ENCODE measurements at places on chromosomes 12 and 14.

DNA sequence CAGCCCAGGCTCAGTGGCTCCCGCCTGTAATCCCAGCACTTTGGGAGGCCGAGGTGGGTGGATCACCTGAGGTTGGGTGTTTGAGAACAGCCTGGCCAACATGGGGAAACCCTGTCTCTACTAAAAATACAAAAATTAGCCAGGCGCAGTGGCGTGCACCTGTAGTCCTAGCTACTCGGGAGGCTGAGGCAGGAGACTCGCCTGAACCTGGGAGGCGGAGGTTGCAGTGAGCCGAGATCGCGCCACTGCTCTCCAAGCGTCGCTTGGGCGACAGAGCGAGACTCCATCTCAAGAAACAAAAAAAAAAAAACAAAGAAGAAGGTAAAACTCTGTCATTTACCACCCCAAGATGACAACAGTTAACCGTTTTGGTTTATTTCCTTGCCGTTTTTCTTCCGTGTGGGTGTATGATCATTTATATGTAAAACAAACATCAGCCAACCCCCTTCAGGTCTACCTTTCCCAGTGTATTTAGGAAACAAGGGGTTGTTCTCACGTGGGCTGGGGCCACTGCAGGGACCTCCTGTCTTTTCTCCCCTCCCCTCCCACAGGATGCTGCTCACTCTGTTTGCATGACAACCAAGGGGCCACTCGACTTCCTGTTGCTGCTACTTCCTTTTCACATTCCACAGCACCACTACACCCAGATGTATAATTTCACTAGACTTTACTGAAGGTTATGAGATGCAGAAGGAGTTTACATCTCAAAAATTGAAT lies 13.6 kb downstream of the TTC9 start:
- DNase-seq: peak; percentile 88

GRCh38 chr14:88804035-88804434 lies 11.3 kb upstream of the EML5 start:
- no peak for DNase-seq

- no peak for DNase-seq
Observed at GRCh38 chr14:54834081-54834480, 68.5 kb downstream of the GCH1 start.

DNA sequence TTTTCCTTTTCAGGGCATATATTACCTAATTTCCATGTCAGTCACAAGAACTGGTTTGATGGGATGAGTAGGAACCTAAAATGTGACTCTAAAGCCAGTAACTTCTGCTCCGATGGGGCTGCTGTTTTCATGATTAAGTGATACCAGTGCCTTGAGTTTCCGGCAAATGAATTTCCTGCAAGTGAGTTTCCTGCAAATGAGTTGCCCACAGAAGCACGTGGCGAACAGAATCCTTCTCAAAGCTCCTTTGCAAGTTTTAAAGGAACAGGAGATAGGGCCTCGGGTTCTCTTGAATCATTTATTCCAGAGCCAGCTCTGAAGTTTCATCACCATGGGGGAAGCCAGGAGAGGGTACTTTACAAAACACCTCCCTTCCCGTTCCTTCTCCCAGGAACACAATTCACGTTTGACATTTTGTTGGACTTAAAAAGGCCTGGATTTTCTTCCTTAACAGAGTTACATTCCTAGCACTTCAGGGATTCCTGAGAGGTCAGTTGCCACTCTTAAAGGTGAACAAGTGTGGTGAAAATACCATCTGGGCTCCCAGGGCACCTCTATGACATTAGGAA lies 2.2 kb upstream of the PPTC7 start:
- no peak for DNase-seq

DNA sequence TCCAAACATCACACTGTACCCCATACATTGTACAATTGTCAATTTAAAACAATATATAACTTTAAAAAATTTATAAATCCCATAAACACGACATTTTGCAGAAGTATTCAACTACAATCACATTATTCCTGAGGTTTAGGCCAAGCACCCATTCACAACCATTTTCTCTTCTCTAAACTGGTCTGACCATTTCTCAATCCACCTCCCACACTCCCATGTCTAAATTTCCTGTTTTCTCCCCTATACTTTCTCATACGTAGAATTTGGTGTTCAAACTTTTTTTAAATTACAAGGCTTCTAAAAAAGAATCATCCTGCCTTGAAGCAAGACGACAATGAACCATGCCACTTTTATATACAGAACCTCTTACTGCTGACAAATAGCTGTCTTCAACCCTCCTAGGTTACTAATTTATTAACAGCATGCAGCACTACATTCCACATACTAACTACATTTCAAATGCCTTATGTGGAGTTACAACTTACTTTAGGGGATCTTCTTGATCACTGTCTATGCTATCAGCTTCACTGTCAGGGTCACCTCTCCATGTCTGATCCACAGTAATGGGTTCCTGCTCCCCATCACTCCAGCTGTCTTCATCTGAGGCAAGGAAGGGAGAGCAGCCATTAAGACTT lies 3.4 kb downstream of the KANSL2 start:
- DNase-seq: no peak

- no peak for DNase-seq
Observed at GRCh38 chr12:91171476-91171875, 11.1 kb downstream of the DCN start.

DNA sequence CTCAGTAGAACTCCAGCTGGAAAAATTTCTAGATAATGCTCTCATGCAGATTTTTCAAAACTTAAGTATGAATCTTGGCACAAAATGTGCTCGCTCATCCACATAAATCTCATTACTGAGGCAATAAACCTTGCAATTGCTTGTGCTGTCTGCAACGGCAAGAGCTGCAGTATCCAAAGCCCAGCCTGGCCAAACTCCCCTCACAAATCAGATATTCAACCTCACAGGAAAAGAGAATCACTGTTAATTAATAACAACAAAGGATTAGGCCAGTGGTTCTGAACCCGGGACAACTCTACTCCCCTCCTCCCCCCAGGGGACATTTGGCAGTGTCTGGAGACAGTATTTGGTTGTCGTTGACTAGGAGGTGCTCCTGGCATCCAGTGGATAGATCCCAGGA lies 19.2 kb upstream of the CORO1C start:
- no peak for DNase-seq

- DNase-seq: no peak
Observed at GRCh38 chr12:54054742-54055194, 1.1 kb downstream of the HOXC4 start.

- no peak for DNase-seq
Observed at GRCh38 chr12:65496617-65497016, 218.1 kb downstream of the MSRB3 start.

- no peak for DNase-seq
Observed at GRCh38 chr14:99436247-99437180, 44.1 kb downstream of the SETD3 start.

DNA sequence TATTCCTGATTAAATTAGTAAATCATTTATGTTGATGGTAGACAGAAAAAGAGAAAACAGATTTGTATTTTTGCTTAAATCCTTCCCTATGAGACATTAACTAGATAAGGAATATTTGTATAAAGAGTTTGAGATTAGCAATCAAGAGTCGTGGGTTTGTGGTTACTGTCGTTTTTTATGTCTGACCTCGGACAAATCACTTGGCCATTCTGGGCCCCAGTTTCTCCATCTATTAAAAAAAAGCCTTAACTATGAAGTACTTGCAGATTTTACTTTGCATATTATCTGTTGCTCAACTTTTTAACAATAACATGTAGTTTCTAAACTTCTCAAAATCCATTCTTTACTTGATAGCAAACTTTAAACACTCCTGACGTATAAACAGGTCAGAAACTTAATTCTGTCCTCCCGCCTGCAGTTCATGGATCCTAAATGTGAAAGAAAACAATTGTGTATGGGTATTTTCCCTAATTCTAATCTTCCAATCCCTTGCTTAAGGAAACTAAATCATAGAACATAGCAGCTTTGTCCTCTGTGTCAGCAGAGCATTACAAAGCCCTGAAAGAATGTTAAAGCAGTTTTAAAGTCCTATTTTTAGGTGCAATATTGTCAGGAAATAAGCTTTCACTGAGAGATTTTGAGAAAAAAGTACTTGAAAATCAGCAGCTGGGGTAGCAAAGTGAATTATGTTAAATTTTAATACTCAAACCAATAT lies 118.2 kb downstream of the GPR135 start:
- no peak for DNase-seq

DNA sequence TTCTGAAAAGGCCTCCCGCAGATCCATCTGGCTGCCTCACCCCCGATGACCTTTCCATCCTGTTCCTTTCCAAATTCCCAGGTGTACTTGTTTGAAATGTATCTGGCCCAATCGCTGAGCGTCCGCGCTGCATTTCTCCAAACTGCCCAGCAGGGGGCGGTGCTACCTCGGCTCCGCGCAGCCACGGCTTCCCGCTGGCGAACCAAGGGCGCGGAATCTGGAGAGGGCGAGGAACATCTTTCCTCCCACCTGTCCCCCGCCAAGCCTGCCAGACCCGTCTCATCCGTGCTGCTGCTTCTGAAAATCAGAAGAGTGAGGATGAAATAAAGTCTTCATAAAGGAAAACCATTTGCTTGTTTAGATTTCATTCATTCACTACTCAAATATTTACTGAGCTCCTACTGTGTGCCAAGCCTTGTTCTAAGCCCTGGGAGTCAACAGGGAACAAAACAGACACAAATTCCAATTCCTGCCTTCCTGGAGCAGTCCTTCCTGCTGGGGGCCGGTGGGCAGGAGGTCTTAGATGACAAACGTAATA lies 16.8 kb upstream of the MYL2 start:
- DNase-seq: peak; percentile 78

DNA sequence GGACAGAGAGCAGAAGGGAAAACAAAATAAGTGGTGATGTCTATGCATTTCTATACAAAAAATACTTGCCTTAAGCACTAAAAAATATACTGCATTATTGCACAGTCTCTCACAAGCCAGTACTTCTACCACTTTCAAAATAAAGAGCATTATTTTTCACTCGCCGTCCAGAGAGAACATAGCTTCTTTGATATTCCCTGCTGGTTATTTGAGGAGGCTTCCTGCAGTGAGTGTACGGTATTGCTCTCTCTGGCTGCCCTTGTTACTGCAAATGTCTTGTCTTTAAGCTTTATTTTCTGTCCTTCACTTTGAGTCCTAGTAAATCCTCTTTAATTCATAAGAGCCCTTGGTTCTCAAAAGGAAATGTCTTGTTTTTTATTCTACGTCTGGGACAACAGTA lies 81.1 kb downstream of the EML1 start:
- no peak for DNase-seq

- DNase-seq: no peak
Observed at GRCh38 chr14:71165121-71166031, 258.1 kb downstream of the PCNX1 start.

DNA sequence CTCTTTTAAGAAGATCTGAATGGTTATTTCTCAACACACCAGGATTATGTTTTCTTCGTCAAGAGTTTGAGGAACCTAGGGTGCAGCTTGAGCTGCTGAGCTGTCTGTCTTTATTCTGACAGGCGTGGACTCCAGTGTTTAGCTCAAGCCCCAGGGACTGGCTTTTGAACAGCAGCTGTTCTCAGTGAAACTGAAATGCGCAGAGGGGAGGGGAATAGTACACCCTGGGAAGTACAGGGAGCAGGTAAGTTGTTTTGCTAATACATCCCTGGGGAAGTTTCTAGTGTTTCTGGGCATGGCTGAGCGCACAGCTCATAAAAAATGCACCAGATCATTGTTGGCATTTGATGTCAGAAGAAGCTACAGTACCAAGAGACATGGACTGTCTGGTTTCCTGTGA lies 659.8 kb downstream of the DIO2 start:
- no peak for DNase-seq

DNA sequence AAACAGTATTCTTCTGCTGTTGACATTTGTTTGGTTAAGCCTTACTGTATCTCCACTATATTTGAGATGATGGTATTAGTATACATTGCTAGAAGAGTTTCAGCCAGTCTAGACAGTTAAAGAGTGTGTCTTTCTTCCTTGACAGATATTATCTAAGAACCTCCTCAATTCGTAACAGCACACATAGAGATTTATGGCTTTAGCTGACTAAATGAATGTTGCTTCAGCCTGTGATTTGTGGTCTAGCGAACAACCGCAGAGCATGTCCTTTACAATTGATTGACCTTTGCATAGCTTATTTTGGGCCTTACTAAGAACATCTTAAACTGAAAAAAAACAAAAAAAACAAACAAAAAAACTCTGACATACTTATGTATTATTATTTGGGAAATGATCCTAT lies 122.2 kb downstream of the DAAM1 start:
- no peak for DNase-seq

DNA sequence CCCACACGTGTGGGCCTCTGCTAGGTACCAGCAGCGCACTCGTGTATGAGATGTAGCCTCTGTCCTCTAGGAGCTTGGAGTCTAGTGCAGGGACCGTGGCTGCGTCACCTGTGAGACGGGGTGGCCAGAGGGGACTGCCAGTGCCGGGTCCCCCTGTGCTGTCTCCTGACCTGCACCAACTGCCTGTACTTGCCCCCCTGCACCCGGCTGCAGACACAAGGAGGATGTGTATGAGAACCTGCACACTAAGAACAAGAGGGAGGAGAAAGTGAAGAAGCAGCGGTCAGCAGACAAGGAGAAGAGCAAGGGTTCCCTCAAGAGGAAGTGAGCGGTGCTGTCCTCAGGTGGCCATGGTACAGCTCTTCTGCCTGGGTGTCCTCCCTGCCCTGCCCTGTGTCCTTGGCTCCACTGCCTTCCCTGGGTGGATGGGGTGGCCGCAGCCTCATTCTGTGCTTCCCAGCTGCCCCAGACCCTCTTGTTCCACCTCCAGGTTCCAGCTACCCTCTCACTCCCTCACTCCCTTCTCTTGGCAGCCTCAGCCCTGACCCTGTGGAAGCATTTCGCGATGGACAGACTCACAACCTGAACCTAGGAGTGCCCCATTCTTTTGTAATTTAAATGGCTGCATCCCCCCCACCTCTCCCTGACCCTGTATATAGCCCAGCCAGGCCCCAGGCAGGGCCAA lies 9.6 kb downstream of the PTPN6 start:
- DNase-seq: peak; percentile 67

GRCh38 chr12:13442457-13442856 lies 245.9 kb downstream of the EMP1 start:
- no peak for DNase-seq

Measured in B cell (primary cell).